Stimulated activated CD4-positive, alpha-beta T cell treated with anti-CD3 and anti-CD28 coated beads, Interleukin-2, amount 100 ng/mL, for 48 hours (primary cell): ENCODE measurements at places on chromosomes 1 and 21.

GRCh38 chr1:116335850-116336624, 37.0 kb upstream of the ATP1A1 start:
- no peak for DNase-seq

- no peak for DNase-seq
Observed at GRCh38 chr1:8464377-8464776, 146.5 kb downstream of the SLC45A1 start.

- DNase-seq, result no peak
Observed at GRCh38 chr1:202154766-202155477, 5.5 kb downstream of the PTPN7 start.

- no peak for DNase-seq
Observed at GRCh38 chr1:58780411-58780810, 3.4 kb downstream of the JUN start.

DNA sequence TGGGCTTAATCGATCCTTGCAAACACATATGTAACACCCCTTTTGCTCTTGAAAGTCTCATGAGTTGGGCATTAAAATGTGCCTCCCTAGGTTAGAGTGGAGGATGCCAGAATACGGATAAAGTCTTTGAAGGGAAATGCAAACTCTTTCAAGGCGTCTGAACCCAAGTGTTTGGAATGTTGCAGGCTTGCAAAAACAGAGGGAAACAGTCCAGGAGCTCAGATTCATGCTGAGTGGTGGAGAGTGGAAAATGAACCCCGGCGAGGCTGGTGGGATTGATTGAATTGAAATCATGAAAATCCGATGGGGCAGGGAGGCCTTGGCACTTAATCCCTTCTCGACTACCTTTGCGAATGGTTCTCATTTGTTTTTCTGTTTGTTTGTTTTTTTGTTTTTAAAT, 175.5 kb downstream of the PGBD5 start:
- no peak for DNase-seq

DNA sequence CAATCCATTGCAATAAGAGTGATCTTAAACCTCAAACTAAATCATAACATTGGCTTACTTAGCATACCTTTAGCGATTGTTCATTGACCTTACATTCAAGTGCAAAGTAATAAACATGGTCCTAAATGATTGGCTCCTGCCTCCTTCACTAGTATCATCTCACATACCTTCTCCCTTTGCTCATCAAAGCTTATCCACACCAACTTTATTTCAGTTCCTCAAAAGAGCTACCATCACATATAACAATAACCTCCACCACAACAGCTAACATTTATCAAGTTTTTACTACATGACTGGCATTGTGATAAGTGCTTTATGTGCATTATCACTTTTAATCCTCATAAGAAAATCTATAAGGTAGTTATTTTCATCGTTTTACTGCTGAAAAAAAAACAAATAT, 198.8 kb downstream of the COL24A1 start:
- no peak for DNase-seq

DNA sequence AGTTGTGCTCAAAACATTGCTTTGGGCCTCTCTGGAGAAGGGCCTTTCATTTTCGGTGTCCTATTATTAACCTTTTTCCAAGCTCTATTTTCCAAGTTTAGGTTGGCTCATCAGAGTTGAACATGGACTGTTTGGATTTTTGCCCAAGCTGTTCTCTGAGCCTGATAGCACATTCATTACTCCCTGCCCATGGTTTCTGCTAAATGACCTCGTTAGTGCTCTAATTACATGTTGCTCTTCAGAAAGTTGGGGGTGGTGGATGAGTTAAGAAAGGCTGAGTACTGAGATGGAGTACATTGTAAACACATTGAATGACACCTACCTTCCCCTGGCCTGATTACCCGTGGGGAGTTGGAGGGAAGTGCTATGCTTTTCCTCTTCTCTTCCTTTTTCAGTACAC, 38.9 kb downstream of the LMO4 start:
- DNase-seq, result no peak

DNA sequence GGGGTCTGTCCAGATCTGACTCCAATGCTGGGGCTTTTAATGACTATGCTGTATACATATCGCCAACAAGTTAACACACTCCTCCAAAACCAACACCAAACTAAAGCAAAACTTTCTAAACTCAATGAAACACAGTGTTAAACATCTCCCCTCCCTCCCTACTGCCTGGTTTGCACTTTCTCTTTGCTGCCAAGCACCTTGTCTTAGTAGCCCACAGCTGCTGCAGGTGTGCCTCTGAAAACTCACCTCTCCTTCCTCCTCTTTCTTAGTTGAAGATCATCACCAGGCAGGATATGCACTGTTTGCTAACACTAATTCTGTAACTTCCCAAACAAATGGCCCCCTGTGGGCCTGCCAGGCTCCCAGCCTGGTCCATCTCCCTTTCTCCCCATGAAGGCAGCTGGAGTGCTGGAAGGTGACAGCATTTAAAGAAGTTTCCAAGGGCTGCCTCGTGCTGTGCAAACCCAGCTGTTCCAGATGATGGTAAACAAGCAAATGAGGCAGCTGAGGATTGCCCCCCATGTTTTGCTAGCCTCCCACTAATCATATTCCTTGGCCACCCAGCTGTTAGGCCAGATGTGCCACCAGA, 213.7 kb downstream of the ASTN1 start:
- no peak for DNase-seq

DNA sequence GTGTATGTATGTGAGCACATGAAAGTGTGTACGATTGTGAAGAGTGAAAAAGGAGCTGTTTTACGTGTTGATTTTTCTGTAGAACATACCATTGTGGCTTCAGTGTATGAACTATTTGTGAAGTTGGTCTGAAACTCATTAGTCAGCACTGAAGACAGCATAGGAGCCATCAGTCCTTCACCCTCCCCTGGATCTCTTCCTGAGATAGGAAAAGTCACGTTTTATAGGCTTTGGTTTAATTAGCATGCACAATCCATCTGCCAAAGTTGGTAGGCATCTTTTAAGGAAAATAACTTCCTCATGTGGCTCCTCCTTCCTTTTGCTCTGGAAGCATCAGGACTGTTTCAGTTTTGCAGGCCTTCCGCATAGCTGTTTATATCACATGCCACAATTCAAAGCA, 1.4 kb upstream of the RABIF start:
- DNase-seq, result no peak

DNA sequence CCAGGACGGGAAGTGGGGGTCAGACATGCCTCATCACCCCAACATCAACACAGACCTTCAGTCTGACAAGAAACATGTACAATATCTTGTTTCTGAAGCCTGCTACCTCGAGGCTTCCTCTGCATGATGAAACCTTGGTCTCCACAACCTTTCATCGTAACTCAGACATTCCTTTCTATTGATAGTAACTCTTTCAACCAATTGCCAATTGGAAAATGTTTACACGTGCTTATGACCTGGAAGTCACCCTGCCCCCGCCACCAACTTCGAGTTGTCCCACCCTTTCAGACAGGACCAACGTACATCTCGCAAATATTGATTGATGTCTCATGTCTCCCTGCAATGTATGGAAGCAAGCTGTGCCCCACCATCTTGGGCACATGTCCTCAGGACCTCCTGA, 159.5 kb downstream of the ETS2 start:
- DNase-seq, result no peak
